ENCODE measurements at places on chromosomes 3 and 15.

DNA sequence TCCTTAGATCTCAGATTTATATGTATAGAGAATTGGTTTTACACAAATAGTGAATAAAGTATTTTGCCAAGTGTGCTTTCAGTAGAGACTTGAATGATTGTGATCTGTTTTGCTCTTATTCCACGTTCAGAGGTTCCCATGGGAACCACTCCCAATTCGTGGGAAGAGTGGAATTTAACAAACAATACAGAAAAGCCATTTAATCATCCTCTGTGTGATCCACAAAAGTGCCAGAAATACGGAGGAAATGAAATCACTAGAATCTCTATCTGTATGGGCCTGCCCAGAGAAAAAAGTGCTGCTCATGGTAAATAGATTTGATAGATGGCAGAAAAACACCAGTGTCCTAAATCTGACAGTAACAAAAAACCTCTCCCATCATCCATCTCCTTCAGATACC lies 56.0 kb downstream of the CNTN4 start:
- DNase-seq: no peak

GRCh38 chr3:52817221-52817620 lies 13.3 kb downstream of the ITIH4 start:
- no peak for DNase-seq

- no peak for DNase-seq
Measured at GRCh38 chr3:88641033-88641604, 466.3 kb upstream of the EPHA3 start.

GRCh38 chr3:172115059-172115458 lies 75.7 kb downstream of the FNDC3B start:
- DNase-seq: no peak

DNA sequence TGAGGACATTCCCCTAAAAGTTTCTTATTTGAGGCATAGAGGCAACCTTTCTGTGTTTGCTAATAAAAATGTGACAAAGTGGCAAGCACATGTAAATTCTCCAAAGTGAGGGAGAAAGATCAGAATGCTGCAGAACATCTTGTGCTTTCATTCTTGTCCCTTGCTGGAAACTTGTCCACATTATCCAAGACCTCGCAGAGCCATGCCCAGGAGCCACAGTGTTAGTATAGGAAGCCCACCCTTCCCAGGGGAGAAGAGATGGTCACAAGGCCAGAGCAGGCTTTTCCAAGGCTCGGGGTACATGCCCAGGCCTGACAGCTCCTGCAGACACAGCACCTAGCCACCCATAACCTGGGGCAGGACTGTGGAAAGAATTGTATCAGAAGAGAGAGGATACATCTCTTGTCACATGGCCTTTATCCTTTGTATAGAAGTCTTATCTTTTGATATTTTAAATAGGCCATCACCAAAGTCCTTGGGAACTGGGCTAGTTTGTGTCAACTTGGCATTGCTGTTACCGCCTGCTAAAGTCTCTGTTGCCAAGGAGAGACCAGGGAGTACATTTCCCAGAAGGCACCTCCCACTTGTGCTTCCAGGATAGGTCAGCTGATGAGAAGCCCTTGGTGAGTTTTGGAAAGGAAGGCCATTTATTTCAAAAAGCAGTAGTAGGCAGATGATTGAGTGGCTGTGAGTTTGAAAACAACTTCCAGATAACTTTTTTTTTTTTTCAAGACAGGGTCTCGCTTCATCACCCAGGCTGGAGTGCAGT lies 10.5 kb downstream of the DLEC1 start:
- no peak for DNase-seq

DNA sequence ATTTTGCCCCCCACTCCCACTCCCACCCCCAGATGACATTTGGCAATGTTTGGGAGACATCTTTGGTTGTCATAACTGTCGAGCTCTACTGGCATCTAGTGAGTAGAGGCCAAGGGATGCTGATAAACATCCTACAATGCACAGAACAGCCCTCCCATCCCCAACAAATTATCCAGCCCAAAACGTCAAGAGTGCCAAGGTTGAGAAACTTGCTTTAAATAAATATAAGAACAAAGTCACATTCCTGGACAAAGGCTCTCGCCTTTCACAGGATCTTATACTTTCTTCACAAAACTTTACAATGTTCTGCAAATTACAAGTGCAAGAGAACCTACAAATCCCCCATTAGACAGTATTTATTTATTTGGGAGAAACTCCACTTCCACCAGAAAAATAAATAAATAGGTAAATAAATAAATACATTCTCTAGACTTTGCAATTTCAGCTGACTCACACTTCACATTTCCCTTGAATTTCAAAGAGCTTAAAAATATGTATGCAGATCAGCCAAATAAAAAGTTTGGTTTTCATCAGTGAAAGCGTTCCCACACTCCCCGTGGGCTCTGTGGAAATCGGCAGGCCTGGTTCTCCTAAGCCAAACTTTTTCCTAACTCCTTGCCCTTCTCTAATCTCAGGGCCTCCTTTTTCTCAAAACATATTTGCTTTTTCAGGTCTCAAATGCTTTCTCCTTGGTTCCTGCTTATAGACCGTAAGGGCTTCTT lies 12.7 kb upstream of the CPA3 start:
- DNase-seq: no peak

DNA sequence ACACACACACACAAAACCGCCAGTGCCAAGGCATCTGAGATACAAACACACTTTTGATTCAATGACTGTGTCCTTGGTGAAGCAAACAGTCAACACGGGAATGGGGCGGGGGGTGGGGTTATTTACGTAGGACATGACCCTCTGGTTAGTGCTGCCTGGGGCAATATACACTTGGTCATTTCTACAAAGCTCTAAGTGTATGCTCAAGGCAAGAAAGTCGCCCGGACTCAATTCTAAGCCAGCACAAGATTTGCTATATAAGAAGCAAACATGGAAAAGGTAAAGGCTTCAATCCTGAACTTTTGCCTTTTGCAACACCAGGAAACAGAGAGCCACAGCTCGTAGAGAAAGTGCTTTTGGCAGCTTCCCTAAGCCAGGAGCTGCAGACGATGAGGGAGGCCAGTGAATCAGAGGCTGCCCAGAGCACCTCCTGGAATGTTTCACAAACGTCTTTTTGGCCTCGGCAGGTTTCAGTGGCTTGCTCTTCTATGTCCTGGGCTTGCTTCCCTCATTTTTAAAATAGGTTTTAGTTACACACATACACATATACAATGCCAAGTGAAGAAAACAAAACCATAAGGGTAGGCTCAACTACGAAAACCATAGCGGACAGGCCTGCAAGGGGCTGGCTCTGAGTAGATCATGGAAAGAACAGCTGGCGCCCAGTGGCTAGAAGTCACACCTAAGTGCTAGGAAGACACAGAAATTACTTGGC lies 73.6 kb downstream of the TM4SF4 start:
- DNase-seq: no peak

DNA sequence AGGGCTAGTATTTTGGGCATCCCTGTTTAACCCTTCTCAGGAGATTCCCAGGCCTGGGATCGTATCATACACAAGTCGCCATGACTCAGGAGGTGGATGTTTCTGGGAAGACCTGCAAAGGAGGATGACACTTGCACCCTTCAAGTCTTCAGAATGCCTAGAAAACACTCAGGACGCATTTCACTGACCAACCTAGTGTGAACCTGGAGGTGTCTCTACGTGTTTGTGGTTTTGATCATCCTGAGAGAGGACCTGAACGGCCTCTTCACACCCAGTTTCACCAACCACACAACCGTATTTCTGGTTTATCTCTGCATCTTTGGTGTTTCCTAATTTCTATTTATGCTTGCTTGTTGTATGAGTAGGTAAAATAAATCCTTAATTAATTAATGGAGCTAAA lies 2.8 kb upstream of the CLDND1 start:
- no peak for DNase-seq

DNA sequence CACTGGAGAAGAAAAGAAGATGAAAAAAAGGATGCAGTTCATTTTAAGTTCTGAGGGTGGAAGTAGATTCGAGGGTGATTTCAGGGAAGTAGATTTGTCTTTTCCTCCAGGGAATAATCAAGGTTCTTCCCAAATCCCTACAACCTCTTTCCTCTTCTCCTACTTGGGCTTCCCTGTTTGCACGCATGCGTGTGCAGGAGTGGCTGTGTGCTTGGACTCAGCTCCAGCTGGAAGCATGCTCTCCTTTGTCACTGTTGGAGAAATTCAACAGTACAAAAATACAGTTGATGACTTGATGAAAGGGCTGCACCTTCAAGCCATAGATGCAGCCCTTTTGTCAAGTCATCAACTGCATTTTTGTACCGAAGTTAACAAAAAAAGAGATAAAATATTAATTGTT lies 3.8 kb downstream of the OR5K2 start:
- DNase-seq: no peak

DNA sequence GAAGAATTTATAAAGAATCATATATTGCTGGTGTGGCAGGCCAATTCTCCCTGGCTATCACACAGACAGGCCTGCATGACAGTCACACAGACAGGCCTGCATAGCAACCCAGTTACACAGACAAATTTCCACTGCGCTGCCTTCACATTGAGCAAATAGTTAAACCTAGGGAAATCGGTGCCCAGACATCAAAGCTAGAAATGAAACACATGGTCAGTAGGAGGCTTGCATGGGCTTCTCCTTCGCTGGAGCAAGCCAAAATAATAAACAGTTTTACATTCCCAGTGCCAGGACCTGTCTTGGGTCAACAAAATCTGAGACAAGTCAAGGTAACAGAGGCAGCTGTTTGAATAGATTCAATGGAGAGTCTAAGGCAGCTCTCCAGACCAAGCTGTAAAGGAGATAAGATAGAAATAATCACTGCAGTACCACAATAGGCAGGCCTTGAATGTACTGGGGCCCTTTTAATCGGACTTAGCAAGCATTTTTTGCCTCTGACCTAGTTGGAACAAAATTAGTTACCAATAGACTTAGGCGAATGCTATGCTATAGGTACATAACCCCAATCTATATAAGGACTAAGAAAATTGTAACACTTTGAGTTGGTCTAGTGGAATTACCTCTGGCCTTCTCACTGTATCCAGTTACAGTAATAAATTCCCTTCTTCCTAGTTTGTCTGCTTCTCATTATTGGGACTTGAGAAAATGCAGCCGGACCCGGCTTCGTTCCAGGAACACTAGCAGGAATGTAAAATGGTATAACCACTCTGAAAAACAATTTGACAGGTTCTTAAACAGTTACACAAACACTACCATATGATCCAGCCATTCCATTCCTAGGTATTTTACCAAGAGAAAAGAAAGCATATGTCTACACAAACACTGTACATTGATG lies 274.7 kb upstream of the UBE2E2 start:
- no peak for DNase-seq

- no peak for DNase-seq
Measured at GRCh38 chr15:25985165-25985564, 122.0 kb upstream of the ATP10A start.

GRCh38 chr3:87025661-87026645 lies 35.0 kb upstream of the VGLL3 start:
- DNase-seq: no peak

GRCh38 chr3:102484363-102484762 lies 49.5 kb downstream of the ZPLD1 start:
- no peak for DNase-seq

DNA sequence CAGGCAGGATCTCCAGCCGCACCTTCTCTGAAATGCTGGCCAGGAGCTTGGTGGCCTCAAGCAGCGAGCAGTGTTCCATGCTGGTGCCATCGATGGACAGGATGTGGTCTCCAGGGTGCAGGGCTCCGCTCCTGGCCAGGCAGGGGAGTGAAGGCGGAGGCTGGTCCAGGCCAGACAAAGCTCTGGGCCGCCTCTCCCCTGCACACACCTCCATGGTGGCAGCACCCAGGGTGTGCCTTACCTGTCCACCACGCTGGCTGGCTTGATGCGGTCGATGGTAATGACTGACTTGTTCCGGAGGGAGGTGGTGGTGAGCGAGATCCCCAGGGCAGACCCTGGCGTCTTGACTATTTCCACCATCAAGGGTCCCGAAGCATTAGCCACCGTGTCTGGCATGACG lies 20.0 kb downstream of the GRIP2 start:
- no peak for DNase-seq

GRCh38 chr3:7025581-7026300 lies 164.8 kb downstream of the GRM7 start:
- DNase-seq: no peak

- no peak for DNase-seq
Measured at GRCh38 chr3:187296058-187296457, 4.5 kb upstream of the MASP1 start.

- DNase-seq: no peak
Measured at GRCh38 chr15:95451938-95452337, 878.6 kb upstream of the NR2F2 start.

GRCh38 chr3:196184881-196185280 lies 26.3 kb downstream of the ZDHHC19 start:
- no peak for DNase-seq

DNA sequence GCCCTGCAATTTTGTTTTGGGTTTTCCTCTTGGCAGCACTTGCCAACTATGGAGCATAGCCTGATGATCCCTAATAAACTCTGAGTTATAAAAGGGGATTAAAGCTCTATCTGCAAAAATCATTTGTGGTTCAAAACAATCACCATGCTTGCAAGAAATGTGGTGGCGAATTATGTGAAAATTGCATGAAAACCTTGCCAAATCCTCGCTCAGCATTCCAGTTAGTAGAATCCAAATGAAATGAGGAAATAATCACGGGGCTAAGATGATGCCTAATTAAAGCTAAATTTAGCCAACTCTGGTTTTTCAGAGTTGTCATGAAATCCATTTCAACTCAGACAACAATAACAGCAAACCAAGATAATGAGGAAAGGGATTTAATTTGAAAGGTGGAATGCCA lies 73.0 kb upstream of the PROK2 start:
- DNase-seq: no peak

DNA sequence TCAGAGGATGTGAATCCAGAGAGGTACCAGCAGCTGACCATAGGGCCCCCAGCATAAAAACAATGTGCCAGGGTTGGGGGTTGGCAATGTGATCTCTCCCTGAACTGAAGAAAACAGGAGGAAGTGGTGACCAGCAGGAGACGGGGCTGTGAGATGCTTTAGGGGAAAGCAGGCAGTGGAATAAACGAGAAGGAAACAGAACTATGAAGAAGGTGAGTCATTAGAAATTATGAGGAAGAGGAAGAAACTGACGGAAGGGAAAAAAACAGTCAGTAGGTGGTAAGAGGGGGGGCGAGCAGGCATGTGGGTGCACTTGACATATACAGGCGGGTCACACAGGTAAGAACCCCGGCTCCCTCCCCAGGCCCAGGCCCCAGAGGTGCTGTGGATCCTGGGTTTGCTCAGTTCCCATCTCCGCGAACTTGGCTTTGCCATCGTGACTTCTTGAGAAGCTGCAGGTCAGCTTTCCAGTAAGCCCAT lies 42.2 kb upstream of the B3GNT5 start:
- DNase-seq: peak; percentile 99

Measured in AML-193 (cell line).